ENCODE measurements at places on chromosomes 6 and 20. TPM values are rescaled to one million over a fixed set of nuclear protein-coding genes. Genes with fewer than 3 reads are reported as not detected.

Gene SEL1L2
- total RNA-seq: not detected

Gene LY86
- total RNA-seq: not detected

DNA sequence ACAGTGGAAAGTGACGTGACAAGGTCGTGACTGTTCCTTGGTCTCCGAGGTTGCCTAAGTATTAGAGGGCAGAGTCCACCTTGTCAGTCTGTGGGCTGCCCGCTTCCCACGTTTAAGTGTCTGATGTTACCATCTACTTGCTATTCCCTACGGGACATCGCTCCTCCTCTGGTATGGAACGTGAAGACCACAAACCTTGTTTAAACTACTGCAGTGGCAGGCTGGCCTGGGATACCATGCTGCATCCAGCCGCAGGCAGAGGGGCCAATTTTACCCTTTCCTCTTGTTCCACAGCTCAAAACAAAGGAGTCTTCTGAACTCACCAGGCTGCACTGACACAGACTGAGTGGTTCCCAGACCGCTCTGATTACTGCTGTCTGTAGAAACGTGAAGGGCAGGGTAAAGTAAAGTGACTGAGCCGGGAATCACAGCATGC is 275.9 kb downstream of the FOXC1 start:
- DNase-seq: no peak

GRCh38 chr20:14561741-14562221 is 224.4 kb upstream of the FLRT3 start:
- DNase-seq: no peak

Gene TMEM244
- total RNA-seq: not detected

DNA sequence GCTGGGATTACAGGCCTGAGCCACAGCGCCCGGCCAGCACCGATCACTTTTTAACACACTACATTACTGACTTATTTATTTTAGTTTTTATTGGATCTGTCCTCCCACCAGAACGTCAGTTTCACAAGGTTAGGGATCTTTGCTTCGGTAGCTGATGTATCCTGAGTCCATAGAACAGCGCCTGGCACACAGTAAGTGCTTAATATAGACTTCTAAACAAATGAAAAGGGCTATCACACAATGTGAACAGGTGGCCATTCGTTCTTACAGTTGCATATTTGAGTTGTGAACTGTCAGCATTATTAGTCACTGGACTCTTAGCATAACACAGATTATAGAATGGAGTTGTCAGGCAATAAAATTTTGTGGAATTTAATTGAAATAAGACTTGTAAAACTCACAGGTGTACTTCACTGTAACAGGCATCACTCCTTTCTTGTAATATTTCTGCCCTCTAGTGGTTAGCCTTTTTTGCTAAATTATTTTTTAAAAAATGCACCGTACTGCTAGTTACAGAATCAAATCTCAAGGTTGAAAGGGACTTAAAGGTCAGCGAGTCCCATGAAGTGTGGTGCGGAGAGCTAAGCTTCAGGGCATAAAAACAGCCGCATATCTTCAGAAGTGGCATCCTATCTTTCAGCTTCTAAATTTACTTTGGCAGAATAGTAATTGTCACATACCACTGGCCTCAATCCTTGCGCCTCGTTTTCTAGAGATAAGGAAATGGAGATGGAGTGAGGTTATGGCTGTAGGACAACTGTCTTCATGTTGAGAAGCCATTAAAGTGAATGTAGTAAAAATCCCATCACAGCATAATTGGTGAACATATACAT is 3.4 kb upstream of the TBC1D7 start:
- peak; percentile 55 for DNase-seq

DNA sequence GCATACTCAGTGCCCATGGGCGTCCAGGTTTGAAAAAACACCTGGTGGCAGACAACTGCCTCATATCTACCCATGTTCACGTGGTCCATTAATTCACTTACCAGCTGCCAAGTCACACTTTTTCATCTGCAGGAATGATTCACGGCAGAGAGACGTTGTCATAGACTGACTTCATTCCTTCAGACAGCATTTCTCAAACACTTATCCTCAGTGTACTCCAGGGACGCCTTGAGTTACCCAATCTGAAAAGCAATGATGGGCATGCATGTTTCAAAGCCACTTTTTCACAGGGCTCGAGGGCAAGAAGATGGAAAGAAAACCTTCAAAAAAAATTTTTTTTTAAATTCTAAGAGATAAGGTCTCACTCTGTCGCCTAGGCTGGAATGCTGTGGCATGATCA is 6.0 kb downstream of the MMP24OS start:
- DNase-seq: no peak

DNA sequence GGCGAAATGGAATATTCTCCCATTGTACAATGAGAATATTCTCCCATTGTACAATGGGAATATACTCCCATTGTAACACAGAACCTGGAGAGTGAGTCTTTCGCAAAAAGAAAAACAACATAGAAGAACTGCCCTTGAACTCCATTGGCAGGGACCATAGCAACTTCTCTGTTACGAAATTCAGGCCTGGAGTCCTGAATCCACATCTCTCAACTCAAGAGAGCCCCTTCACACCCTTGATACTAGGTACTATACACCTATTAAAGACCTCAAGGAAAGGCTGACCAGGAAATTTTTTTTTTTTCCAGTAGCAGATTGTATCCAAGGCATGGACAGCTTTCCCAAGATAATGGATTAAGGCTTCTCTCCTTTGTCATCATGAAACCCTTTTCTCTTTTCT is 1687.0 kb downstream of the GRIK2 start:
- no peak for DNase-seq

Gene CPNE5
- not detected for total RNA-seq

- no peak for DNase-seq
Measured at GRCh38 chr6:113774127-113774825, 82.9 kb upstream of the MARCKS start.

Gene ARMC12
- total RNA-seq: not detected

DNA sequence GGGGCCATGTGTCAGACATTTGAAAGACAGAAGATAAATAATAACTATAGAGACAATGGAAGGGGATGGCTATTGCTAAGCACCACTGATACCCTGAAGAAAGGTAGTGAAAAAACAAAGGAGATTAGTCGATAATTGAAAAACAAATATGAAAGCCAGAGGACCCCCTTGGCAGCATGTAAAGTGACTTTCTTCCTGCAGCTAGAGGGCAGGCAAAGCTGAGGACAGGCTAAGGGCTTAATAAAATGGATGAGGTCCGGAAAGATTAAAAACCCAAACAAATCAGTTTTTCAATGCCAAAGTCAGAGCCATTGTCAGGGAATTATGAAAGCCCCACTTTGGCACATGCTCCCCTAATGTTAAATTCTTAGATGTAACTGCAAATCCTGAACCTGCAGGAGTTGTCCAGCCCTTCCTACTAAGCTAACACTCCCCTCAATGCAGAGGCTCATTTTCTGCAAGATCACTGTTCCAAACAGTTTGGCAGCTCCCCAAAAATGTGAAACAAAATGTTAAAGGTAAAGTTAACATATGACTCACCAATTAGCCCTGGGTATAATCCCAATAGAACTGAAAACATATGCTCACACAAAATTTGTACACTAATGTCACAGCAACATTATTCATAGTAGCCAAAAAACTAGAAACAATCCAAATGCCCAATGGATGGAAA is 1177.9 kb downstream of the GRIK2 start:
- no peak for DNase-seq

DNA sequence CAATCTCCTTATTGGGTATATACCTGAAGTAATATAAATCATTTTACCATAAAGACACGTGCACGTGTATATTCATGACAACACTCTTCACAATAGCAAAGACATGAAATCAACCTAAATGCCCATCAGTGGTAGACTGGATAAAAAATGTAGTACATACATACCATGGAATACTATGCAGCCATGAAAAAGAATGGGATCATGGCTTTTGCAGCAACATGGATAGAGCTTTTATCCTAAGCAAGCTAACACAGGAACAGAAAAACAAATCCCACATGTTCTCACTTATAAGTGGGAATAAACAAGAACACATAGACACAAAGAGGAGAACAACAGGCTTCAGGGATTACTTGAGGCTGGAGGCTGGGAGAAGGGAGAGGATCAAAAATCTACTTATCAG is 208.3 kb upstream of the QKI start:
- no peak for DNase-seq

DNA sequence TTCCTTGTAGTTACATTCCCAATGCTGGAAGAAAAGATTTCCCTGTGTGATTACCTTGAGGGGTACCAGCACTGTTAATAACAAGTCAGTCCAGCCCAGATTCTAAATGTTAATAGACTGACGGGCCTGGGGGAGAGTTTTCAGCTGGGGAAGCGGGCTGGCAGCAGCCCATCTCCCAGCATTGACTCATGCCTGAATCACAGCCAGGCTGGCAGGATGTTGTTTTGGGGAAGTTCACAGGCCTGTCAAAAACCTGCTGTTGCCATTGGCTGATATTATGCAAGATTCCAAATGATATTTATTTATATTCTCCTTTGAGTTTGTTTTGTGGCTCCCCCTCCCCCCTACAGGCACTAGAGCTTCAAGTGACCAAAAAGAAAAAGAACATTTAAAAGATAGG is 213.9 kb upstream of the CNR1 start:
- no peak for DNase-seq

- DNase-seq: no peak
Measured at GRCh38 chr6:90019216-90019615, 124.9 kb downstream of the GJA10 start.

Gene ZNF334
- 1.7 TPM for total RNA-seq

Gene CGA
- not detected for total RNA-seq

- no peak for DNase-seq
Measured at GRCh38 chr20:45340236-45340847, 7.9 kb downstream of the SDC4 start.

DNA sequence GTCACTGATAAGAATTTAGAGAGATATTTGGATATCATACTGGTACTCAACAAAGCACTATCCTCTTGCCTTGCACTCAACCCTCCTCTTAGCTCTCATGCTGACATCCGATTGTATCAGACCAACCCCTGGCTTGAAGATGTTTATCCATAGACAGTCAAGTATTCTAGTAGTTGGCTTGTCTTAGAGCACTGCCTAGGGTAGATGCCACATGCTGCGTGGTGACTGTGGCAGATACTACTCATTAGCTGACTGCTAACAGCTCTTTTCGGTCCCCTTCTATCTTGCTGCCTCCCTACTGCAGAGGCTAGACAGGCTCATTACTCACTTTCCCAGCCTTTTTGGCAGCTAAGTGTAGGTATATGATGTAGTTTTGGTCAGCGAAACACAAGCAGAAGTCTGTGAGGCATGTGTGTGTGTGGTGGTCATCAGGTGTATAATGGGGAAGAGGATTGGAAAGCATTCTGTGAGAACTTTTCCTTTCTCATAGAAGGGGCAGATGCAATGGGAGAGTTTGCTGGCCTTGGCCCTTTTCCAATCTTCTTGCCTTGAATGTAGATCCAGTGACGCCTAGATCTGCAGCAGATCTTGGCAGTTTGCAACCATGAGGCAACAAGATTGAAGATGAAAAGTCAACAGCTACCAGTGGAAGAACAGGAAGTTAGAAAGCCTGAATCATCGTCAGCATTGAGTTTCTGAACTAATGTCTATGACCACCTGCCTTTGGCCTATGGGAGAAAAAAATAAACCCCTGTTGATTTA is 4.4 kb upstream of the IFNGR1 start:
- DNase-seq: peak; percentile 70

DNA sequence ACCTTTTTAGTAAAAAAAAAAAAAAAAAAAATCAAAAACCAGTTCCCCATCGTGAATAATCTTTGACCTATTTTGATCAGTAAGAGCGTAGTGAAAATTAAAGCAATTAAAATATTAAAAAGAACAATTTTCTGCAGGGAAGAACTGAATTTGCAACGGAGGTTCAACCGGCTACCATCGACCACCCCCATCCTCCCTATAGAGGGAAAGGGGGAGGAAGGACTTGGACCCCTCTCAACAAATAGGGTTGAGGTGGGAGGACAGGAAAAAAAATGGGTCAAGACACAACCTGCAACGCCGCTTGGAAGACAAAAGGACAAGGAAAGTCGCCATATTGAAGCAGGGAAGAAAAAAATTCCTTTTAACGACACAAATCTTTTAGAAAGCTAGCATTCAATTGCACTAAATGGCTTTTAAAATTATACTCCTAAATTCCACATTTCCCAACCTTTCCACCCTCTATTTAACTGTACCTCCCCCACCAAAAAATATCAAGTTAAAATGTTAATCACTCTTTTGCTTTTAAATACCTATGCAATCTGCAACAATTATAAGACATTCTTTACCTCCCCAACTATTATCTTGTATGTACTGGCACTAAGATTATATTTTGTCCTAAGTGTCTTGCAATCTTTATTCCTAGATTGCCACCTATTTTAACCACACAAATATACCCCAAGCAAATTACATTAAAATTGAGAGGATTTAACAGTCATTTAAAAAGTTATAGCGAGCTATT is 1.7 kb downstream of the PPP1R10 start:
- DNase-seq: peak; percentile 63

DNA sequence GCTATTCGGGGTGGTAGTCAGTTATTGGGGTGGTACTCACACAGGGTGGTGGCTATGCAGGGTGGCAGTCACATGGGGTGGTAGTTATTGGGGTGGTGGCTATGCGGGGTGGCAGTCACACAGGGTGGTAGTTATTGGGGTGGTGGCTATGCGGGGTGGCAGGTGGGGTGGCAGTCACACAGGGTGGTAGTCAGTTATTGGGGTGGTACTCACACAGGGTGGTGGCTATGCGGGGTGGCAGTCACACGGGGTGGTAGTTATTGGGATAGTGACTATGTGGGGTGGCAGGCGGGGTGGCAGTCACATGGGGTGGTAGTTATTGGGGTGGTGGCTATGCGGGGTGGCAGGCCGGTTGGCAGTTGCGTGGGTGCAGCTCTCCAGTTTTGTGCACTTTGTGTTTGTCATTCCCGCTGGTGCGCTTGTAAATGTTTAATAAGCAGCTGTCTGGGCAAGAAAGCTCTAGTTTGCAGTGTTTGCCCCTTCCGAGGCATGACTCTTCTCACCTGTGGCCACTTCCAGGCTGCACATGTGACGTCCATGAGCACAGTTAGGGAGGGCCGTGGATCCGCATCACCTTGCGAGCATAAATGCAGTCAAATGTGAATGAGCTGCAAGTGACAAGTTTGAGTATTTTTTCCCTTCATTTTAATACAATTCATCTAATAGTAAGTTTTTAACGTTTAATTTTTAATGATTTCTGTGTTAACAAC is 219.0 kb upstream of the CST7 start:
- DNase-seq: no peak

Gene NOX3
- not detected for total RNA-seq

DNA sequence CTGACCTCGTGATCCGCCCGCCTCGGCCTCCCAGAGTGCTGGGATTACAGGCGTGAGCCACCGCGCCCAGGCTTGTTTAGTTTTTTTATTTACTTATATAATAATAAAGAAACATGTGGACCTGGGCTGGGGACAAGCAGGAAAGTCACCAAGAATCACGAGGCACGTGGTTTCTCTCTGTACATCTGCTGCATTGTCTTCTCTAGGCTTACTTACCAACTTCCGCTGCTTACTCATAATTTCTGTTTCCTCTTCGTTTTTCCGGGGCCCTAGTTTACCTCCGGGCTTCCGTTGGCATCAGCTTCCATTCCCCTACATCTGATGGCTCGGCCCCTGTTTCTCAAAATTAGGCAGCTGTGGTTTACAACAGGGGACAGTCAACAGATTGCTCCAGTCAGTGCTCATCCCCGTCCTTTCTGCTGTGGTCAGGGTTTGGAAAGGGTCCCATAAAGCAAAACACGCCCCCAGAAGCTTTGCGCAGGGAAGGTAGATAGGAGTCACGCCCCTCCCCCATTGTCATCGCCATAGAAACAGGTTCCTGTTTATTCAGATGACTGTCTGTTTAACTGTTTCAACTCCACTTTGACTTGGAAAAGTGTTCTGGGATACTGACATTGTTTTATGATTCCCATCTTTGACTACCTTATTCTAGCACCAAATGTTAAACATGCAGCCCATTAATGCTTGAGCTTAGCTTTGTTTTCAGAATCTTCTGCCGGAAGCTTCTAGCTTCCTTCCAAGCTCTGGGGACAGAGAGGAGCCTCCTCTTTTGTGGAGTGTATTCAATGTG is 31.9 kb upstream of the TXLNB start:
- DNase-seq: no peak
